ENCODE measurements at places on chromosomes 4 and X.

DNA sequence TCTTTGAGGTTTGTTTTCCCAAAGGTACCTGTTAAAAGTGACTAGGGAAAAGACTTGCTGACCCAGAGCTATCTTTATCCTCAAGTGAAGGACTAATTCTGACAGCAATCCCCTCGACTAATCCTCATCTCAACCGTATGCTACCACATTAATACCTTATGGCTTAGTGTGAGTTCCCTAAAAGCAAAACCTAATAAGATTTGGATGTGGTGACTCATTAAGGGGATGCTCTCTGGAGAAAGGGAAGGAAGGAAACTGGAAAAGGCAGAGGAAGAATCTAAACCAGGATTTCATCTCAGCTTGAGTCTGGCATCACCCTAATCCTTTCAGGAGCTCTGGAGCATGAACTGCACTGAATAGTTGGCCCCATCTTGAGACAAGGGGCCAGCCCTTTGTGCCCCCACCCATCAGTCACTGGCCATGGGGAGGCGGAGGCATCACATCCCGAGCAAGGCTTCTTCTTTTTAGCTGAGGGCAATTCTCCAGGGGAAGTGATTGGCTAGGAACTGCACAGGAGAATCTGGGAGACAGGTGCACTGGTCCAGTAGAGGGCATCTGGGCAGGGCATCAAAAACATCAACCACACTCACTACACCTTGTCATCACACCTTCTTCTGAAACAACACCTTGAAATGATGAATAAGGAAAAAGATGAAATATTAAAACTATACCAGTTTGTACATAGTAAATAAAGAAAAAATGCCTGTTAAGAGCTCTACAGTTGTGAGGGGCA, 6.9 kb upstream of the BBS7 start:
- no peak for DNase-seq

DNA sequence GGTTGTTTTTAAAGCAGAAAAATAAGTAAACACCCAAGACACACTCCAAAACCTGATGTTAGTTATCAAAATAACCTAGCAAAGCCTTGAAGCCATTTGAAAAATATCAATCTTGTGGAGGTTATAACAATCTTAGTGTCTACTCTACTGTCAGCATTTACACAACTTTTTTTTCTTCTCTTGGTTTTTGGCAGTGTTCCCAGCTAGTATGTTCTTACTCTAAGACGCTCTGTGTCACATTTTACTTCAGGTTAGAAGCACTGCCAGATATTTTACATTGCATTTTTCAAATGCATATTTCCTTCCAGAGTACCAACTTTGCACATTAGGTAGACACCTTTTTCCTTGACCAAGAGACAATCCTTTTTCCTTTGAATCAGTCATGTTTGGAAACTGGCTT, 114.0 kb upstream of the INPP4B start:
- no peak for DNase-seq

- no peak for DNase-seq
Observed at GRCh38 chr4:170827562-170828274, 738.0 kb upstream of the AADAT start.

DNA sequence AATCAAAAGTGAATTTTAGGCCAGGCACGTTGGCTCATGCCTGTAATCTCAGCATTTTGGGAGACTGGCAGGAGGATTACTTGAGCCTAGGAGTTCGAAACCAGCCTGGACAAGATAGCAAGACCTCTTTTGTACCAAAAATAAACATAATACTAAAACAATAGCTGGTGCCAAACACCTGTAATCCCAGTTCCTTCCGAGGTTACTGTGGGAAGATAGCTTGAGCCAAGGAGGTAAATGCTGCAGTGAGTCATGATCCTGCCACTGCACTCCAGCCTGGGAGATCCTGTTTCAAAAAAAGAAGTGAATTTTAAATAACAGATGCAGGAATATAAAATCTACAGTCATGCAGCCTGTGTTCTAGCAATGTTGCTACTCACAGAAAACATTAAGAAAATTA, 488.3 kb downstream of the PPARGC1A start:
- no peak for DNase-seq

DNA sequence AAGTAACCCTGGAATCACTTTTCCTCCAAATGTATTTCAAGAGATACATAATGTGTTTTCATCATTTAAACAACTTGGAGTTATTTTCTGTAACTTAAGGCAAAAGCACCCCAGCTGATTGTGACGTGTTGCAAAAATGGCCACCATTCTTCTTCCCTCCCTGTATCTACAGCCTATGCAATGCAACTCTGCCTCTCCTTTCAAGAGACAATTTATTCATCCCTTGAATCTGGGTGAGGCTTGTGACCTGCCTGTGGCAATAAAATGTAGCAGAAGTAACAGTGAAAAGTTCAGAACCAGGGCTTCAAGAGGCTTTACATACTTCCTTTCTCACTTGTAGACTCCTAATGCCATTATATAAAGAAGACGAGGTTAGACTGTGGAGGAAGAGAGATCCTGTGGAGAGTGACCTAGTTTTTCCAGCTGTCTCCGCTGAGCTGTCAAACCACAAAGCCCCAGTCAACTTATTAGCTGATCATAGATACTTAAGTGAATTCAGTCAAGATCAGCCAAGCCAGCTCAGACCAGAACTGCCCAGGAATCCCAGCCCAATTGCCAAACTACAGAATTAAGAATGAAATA, 81.0 kb upstream of the KLF3 start:
- DNase-seq, result no peak

- DNase-seq, result no peak
Observed at GRCh38 chr4:140755774-140756318, 339 bp downstream of the TBC1D9 start.

GRCh38 chr4:168797194-168797593, 212.9 kb downstream of the CBR4 start:
- DNase-seq, result no peak

GRCh38 chrX:154059729-154060245, 37.7 kb downstream of the MECP2 start:
- DNase-seq, result no peak

- no peak for DNase-seq
Observed at GRCh38 chr4:154584259-154584658, 6.3 kb downstream of the FGA start.
